ENCODE measurements at places on chromosomes 2 and 18. TPM values are rescaled to one million over a fixed set of nuclear protein-coding genes. Genes with fewer than 3 reads are reported as not detected.
A peak's percentile ranks its signal among the peaks of the same experiment; 100 is the strongest.

- DNase-seq, result no peak
- no peaks in the 10 kb centered on the region for H3K4me1 ChIP-seq
- no peak overlapping the region for H3K27ac ChIP-seq
- no peak overlapping the region for H3K4me3 ChIP-seq
Observed at GRCh38 chr2:19137433-19137832, 221.0 kb downstream of the OSR1 start.

GRCh38 chr2:1740716-1741589, 3.4 kb downstream of the PXDN start:
- no peak for DNase-seq
- no peaks in the 10 kb centered on the region for H3K27me3 ChIP-seq
- no peaks in the 10 kb centered on the region for H3K4me1 ChIP-seq
- H3K36me3 ChIP-seq, result no peaks in the 10 kb centered on the region
- no peak overlapping the region for H3K4me3 ChIP-seq

DNA sequence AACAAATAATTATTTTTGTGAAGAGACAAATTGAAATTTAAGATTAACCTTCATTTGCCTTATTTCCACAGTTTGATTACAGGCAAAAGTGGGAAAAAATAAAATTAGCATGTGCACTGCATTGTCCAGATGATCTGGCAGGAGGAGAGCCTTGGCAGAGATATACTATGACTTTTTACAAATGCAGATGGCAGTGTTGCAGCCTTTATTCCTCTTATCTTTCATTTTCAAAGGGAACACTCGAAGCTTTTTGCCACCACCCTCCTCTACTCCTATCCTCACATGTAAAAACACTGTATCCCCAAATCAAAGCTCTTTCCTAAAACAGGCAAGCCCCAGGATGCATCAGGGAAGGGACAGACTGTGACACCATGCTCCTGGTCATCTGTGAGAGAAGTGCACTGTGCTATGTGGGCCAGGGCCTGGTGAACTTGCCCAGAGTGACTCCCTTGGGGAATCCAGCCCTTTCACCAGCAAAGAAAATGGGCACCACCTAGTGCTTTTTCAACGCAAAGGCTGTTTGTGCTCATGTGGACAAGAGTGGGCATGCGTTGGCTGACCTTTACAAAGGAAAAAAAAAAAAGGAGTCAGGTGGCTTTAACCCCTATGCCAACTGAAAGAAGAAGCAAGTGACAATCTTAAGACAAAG, 74.7 kb upstream of the ETAA1 start:
- H3K36me3 ChIP-seq, result no peaks in the 10 kb centered on the region
- DNase-seq, result no peak
- no peak overlapping the region for H3K4me3 ChIP-seq
- no peaks in the 10 kb centered on the region for H3K27me3 ChIP-seq
- no peak overlapping the region for H3K27ac ChIP-seq

DNA sequence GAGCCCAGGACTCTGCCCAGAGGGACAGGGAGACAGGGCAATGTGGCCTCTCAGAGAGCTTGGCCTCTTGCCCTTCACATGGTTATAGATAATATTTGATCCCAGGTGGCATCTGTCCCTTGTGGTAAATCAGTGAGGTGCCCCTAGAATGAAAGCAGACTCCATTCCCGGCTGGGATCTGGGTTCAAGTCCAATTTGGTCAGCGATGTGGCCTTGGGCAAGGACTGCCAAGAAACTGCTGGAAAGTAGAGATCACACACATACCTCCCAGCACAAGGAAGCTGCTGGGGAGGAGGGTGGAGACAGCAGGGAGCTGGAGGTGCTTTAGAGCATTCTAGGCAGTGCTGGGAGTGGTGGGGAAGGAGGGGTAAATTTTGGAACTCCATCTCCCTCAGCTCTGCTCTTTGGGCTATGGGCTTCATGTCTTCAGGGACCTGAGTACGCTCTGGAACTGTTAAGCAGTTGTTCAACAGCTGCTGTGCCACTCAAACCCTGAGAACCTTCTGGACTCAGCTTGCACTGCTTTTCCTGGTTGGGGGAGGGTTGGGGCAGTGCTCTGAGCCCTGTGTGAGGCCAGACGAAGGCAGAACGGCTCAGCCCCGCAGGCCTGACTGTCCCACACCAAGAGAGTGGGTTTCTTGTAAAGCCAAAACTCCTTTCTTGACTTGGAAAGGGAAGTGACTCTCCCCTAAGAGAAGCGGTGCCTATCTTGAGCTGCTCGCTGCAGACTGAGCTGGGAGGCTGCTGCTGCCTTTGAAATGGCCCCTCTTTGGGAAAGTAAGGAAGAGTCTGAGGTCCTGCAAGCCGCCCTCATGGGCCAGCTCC, 23.0 kb downstream of the INPP5D start:
- H3K4me1 ChIP-seq, result peaks cover 94% of the 10 kb centered on the region
- no peaks in the 10 kb centered on the region for H3K27me3 ChIP-seq
- H3K4me3 ChIP-seq, result no peak overlapping the region
- peaks cover under 1% of the 10 kb centered on the region for H3K36me3 ChIP-seq
- H3K27ac ChIP-seq, result peak overlapping the region; percentile 67

- H3K27ac ChIP-seq, result no peak overlapping the region
- no peak overlapping the region for H3K4me3 ChIP-seq
- H3K27me3 ChIP-seq, result no peaks in the 10 kb centered on the region
- no peaks in the 10 kb centered on the region for H3K4me1 ChIP-seq
- H3K36me3 ChIP-seq, result no peaks in the 10 kb centered on the region
- DNase-seq, result no peak
Observed at GRCh38 chr2:118371515-118371914, 283.2 kb downstream of the INSIG2 start.

- no peak overlapping the region for H3K27ac ChIP-seq
- H3K36me3 ChIP-seq, result no peaks in the 10 kb centered on the region
- DNase-seq, result no peak
- H3K4me3 ChIP-seq, result no peak overlapping the region
- no peaks in the 10 kb centered on the region for H3K4me1 ChIP-seq
Observed at GRCh38 chr2:23078784-23079434, 306.1 kb upstream of the KLHL29 start.

- H3K4me3 ChIP-seq, result no peak within 1 kb of the TSS
- no peaks in the 10 kb centered on the region for H3K4me1 ChIP-seq
- peaks cover 13% of the 10 kb centered on the region for H3K27me3 ChIP-seq
- H3K36me3 ChIP-seq, result no peaks in the 10 kb centered on the region
- DNase-seq, result no peak
Observed at GRCh38 chr2:216632952-216633615, at the start of gene IGFBP2. Gene IGFBP2, plus strand, starts transcription at chr2:216633420. Its CDS starts 104 bp downstream, at chr2:216633524.

DNA sequence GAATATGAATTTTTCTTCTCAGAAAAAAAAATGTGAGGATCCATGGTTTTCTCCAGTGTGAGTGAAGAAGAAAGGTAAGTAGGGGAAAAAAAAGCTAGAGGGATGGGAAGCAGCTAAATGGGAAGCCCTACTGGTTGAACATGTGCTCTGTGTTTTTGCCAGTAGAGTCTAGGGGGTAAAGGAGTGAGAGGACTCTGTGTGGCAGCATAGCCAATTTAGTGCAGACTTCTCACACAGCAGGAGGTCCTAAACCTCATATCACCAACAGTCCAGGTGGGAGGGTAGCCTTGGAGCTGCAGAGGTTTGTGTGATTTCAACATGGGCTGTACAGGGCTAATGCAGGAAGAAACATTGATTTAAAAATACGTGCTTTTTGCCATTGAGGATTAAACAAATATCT, 334.5 kb upstream of the SPHKAP start:
- no peaks in the 10 kb centered on the region for H3K27me3 ChIP-seq
- no peaks in the 10 kb centered on the region for H3K36me3 ChIP-seq
- H3K27ac ChIP-seq, result no peak overlapping the region
- no peaks in the 10 kb centered on the region for H3K4me1 ChIP-seq
- DNase-seq, result no peak

- H3K4me3 ChIP-seq, result no peak overlapping the region
- no peaks in the 10 kb centered on the region for H3K36me3 ChIP-seq
- no peak overlapping the region for H3K27ac ChIP-seq
- no peak for DNase-seq
- H3K27me3 ChIP-seq, result no peaks in the 10 kb centered on the region
- no peaks in the 10 kb centered on the region for H3K4me1 ChIP-seq
Observed at GRCh38 chr18:10067670-10068659, 154.1 kb downstream of the VAPA start.

DNA sequence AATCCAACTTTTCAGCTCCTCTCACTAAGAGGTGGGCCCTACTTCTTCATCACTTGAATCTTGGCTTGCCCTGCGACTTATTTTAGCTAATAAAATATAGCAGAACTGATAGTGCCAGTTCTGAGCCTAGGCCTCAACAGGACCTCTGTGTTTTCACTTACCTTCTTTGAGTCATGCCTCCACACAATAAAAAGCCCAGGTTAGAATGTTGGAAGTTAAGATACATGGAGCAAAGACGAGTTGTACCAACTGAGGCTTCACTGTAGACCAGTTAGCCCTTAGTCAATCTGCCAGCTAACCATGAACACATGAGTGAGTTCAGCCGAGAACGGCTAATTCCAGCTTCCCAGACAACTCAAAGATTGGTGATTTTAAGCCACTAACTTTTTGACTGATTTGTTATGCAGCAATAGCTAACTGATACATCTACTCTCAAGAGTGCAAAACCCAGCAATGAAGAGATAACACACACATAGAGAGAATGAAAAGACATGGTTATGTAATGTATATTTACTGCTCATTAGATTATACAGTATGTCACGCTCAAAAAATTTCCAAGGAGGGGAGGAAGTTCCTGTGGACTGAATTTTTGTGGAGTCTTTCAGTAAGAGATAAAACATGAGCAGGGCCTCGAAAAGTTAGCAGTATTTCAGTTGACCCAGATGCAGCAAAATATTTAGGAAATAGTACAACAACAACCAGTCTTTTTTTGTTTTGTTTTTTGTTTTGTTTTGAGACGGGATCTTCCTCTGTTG, 181.1 kb downstream of the MYCN start:
- H3K27ac ChIP-seq, result no peak overlapping the region
- no peak overlapping the region for H3K4me3 ChIP-seq
- no peaks in the 10 kb centered on the region for H3K4me1 ChIP-seq
- no peaks in the 10 kb centered on the region for H3K27me3 ChIP-seq
- DNase-seq, result no peak
- H3K36me3 ChIP-seq, result no peaks in the 10 kb centered on the region

DNA sequence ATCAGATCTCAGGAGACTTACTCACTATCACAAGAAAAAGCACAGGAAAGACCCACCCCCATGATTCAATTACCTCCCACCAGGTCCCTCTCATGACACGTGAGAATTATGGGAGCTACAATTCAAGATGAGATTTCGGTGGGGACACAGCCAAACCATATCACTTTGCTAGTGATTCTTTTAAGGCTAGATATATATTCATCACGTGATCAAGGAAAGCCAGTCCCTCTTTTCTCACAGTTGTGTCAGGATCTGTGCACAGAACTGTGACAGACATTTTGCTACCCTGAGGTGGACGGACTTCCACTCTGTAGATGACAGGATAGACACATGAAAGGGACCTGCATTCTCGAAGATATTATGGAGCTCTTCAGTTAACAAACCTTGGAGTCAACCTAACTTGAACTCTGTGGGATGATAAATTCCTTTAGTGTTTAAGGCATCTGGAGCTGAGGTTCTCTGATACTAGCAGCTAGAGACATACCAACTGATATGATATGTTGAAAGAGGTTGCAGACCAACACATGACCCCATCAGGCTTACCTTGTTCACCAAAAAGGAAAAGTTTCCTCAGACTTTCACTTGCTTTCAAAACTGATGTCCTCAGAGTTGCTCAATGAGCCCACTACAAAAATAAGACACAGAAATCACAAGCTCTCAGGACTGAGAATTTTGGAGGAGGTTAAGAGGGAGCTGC, 66.3 kb upstream of the SCG2 start:
- no peaks in the 10 kb centered on the region for H3K36me3 ChIP-seq
- DNase-seq, result no peak
- H3K27ac ChIP-seq, result no peak overlapping the region
- H3K4me3 ChIP-seq, result no peak overlapping the region
- H3K27me3 ChIP-seq, result no peaks in the 10 kb centered on the region
- H3K4me1 ChIP-seq, result no peaks in the 10 kb centered on the region

GRCh38 chr2:66478299-66478698, 43.4 kb downstream of the MEIS1 start:
- no peaks in the 10 kb centered on the region for H3K36me3 ChIP-seq
- no peak overlapping the region for H3K4me3 ChIP-seq
- H3K27me3 ChIP-seq, result no peaks in the 10 kb centered on the region
- no peaks in the 10 kb centered on the region for H3K4me1 ChIP-seq

DNA sequence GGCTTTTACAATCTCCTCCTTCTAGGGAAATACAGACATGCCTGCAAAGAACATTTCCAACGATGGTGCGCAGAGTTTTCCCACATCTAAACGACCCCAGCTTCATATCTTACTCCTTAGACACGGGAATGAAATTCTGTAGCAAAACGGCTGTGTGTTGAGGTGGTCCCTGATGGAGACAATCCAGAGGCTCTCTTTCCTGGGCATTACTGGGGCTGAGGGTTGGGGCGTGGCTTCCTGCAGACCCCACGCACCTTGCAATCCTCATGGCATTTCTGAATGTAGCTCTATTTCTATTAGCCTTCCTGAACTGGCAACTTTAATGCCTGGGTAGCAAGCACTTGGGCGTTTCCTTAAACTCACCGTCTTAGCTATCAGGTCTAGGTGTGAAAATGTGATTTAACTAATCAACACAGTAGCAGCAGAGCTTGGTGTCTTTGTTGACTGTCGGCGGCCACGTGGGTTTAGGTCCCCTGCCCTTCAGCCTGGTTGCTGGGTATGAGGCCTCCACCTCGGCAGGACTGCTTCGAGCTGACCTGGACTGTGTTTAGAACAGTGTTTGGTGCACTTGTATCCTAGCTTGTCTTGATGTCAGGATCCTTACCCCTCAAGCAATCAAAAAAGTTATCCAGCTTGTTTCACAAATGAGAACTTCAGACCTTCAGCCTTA, 242.8 kb downstream of the GBX2 start:
- no peak overlapping the region for H3K4me3 ChIP-seq
- H3K4me1 ChIP-seq, result no peaks in the 10 kb centered on the region
- H3K36me3 ChIP-seq, result no peaks in the 10 kb centered on the region
- DNase-seq, result no peak

DNA sequence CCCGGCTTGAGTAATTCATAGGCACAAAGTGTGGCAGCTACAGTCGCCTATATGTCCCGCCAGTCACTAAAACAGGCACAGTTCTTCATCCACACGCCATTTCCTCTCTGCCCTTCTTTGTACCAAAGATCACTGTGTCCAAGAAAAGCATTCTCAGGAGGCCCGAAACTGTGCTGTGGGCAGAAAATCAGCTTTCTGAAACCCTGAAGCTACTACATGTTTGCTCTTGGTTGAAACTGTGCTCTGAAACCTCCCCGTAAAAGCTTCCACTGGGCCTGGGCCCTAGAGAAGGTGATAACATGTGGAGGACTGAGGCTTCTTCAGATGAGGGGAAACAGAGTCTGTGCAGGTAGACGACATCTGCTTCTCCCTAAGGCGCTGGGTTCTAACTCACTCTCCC, 75.6 kb upstream of the ID2 start:
- no peaks in the 10 kb centered on the region for H3K36me3 ChIP-seq
- DNase-seq, result no peak
- H3K4me3 ChIP-seq, result no peak overlapping the region
- H3K4me1 ChIP-seq, result peaks cover 4% of the 10 kb centered on the region
- H3K27ac ChIP-seq, result no peak overlapping the region
- no peaks in the 10 kb centered on the region for H3K27me3 ChIP-seq

- no peak overlapping the region for H3K27ac ChIP-seq
- no peaks in the 10 kb centered on the region for H3K4me1 ChIP-seq
- H3K4me3 ChIP-seq, result no peak overlapping the region
- no peak for DNase-seq
- no peaks in the 10 kb centered on the region for H3K36me3 ChIP-seq
- no peaks in the 10 kb centered on the region for H3K27me3 ChIP-seq
Observed at GRCh38 chr18:48894799-48895346, 55.9 kb downstream of the SMAD7 start.

Gene RGPD4
- 0.09 TPM for total RNA-seq

Gene SERPINB12
- not detected for total RNA-seq

Gene MAP4K4
- 114 TPM for total RNA-seq

Gene SERPINB4
- not detected for total RNA-seq

Gene SERPINB3
- not detected for total RNA-seq

Gene RAB6C
- total RNA-seq, result 0.11 TPM

Gene TUBB8B
- total RNA-seq, result not detected

Measured in CD4-positive, alpha-beta memory T cell (primary cell).